DMS 273 treated with DMSO at 0.1 percent for 48 hours (cell line): ENCODE measurements at places on chromosomes 16 and 17.

DNA sequence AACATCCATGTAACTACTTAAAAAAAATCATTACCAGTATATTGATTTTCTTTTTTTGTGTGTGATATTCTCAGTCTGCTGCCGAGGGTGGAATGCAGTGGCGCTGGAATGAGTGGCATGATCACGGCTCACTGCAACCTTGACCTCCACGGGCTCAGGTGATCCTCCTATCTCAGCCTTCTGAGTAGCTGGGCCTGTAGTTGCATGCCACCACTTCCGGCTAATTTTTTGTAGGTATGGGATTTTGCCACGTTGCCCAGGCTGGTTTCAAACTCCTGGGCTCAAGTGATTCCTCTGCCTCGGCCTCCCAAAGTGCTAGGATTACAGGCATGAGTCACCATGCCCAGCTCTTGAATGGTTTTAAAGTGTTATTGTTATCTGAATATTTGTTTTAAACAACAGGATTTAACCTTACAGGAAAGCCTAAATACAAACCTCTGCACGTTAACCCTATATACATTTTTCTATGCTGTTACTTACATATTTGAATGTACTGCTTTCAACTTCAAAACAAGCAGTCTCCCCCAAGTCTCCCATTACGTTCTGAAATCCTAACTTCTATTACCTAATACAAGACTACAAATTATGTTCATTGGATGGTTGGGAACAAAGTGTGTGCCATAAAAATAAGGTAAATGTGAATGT is 61.7 kb downstream of the KPNA2 start:
- no peak for DNase-seq

DNA sequence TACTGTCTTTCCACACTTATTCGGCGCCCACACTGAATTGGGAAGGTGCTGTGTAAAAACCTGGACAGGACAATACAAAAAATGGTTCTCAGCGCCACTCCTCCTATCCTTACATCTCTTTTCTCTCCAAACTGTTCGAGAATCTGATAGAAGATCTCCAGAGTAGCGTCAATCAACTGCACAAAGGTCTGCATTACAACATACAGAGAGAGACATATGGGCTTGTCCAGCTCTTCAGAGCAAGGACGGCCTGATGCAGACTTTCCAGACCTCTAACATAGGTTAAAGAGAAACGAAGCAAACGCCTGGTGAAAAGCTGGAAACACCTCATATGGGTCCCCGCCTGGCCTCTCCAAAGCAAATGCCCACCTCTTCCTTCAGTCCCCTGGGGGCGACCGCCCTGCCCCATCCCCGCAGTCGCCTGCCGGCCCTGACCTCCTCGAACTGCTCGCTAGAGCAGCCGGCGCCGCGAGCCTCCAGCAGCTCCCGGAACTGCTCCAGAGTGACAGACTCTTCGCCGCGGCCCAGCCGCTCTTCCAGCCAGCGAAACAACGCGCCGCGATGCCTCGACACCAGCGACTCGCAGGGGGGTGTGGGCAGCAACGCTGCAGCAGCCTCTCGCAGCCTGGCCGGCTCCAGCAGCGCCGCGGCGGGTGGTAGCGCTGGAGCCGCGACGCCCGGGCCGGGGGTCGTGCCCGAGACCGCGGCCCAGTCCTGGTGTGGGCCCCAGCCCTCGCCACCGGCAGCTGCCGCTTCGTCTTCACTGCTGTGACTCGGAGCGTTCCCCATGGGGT is 526 bp downstream of the ZZEF1 start:
- DNase-seq = no peak

- DNase-seq = no peak
These were observed 23.1 kb downstream of the GPT2 start for GRCh38 chr16:46907061-46907774.

GRCh38 chr16:31344712-31345111 is 10.3 kb upstream of the ITGAX start:
- no peak for DNase-seq

DNA sequence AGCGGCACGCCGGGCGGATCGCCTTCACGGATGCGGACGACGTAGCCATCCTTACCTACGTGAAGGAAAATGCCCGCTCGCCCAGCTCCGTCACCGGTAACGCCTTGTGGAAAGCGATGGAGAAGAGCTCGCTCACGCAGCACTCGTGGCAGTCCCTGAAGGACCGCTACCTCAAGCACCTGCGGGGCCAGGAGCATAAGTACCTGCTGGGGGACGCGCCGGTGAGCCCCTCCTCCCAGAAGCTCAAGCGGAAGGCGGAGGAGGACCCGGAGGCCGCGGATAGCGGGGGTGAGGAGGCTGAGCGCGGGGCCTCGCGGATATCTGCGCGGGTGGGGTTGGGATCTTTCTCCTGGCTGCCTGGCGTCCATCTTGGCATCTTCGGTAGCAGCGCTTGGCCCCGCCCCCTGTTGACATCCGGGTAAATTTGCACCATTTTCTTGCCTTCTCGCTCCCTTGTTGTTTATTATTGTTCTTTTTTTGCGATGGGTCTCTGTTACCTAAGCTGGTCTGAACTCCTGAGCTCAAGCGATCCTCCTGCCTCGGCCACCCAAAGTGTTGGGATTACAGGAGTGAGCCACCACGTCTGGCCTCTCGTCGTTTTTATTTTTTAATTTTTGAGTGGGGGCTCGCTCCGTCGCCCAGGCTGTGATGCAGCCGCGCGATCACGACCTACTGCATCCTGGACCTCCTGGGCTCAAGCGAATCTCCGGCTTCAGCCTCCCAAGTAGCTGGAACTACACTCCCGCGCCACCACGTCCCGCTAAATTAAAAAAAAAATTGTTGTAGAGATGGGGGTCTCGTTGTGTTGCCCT is 898 bp downstream of the TERF2IP start:
- peak; percentile 59 for DNase-seq

DNA sequence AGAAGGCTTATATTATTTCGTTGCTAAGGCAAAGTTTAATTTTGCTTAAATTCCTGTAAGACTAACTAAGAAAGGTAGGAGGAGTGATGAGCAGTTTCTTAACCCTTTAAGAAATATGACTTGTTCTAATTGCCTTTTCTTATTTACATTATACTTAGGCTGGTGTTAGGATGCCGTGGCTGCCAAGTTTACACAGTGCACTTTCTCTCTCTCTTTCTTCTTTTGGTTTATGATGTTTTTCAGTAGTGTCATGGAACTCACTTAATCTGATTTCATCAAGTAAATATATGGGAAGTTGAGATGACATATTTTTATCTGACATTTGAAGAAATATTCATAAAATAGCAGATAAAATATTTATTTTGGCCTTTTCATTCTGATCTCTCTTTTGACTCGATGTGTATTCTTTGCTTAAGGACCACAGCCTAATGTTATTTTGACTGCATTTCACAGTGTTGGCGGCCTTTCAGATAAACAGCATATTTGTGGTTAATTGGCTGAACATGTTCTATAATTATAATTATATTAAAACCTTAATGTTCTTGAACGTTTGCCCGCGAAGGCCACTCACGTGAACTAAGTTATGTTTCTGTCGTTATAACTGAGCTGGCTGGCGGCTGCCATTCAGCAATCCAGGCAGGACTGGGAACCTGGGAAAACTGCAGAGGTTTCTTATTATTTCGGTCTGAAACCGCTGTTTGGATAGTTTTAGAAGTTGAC is 191.6 kb downstream of the WWOX start:
- no peak for DNase-seq

- DNase-seq = peak; percentile 60
These were observed 41.8 kb downstream of the TEKT5 start for GRCh38 chr16:10652730-10653590.

DNA sequence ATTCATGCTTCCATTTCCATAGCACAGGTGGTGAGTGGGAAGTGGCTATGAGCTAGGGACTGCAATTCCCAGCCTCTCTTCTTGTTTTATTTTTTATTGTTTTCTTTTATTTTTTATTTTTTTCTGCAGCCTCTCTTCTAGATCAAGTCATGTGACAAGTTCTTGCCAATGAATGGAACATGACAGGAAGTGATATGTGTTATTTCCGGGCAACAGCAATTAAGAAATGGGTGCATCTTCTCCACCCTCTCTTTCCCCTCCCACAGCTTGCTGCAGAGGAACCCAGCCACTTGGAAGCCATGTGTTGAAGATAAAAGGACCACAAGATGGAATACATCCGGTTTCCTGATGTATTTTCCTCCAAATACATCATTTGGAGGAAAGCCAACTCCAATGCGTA is 23.6 kb downstream of the IRX5 start:
- DNase-seq = no peak

- peak; percentile 28 for DNase-seq
These were observed at the start of gene MTMR4 for GRCh38 chr17:58513965-58514769. MTMR4 (minus strand) TSS chr17:58514638; CDS start chr17:58514407, 231 bp downstream.

DNA sequence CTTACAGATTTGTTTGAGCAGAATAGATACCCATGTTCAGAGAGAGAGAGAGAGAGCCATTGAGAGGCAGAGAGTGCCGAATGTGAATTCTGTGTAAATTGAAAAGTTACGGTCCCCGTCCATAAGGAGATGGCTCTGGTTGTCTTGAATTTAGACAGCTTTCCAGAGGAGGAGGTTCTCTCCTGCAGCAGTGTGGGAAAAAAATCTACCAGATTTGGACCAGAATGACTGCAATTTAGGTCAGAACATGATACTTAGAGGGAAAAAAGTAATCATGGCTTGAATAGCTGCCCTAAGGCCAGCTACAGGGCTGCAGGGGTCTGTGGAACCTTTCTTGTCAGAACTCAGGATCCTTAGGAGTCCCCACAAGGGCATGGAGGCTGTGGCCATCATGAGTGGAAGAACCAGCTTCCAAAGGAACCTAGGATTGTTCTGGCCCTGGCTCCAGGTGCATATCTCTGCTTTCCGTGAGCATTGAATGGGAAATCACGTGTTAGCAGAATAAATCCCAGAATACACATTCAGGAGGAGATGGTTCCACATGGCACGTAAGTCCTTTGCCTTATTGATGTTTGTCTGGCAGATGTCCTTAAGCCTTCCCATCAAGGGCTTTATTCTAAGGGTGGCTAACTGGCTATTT is 13.0 kb downstream of the PITPNC1 start:
- no peak for DNase-seq

GRCh38 chr17:73211745-73212144 is 18.9 kb downstream of the COG1 start:
- no peak for DNase-seq

GRCh38 chr17:19533718-19534561 is at the start of gene SLC47A1:
SLC47A1 (plus strand) TSS chr17:19533854; CDS start chr17:19533940, 86 bp downstream.
- no peak for DNase-seq

DNA sequence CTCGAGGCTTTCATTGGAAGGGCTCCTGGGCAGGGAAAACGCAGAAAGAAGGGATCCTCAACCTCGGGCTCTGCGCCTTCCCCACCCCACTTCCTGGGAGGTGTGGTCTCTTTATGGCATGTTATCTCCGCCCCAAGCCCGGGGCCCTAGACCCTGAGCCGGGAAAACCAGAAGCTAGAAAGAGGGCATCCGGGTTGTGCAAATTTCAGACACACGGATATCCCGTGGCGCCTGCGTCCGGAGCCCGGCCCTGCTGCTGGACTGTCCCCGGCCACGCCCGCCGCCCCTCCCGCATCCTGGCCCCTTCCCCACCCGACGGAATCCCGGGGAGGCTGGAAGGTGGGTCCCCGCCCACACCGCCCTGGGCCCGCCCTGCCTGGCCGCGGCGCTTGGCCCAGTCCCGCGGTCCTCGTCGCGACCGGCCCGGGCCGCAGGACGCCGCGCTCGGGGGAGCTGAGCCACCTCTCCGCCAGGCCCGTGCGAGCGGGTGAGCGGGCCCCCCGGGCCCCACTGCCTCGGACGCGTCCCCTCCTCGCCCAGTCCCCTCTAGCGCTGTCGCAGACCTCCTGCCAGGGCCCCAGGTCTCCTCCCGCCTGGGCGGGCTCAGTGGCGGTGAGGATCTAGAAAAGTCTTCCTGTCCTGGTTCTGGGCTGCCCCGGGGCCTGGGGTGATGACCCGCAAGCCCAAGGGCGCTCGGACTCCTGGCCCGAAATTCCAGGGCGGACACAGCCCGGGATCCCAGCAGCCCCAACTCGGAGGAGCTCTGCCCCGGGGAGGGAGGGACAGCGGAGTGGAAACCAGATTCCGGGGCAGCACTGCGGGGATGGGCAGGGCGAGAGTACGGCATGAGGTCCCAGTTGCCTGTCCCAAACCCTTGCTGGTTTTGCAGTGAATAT is at the start of gene SLC16A5:
TSS of gene SLC16A5 (plus strand) at position 397 of the 896 bp plus-strand sequence. CDS start 5,683 bp downstream, outside the sequence.
- no peak for DNase-seq

- DNase-seq = no peak
These were observed 40.2 kb upstream of the MAF start for GRCh38 chr16:79640513-79641360.

DNA sequence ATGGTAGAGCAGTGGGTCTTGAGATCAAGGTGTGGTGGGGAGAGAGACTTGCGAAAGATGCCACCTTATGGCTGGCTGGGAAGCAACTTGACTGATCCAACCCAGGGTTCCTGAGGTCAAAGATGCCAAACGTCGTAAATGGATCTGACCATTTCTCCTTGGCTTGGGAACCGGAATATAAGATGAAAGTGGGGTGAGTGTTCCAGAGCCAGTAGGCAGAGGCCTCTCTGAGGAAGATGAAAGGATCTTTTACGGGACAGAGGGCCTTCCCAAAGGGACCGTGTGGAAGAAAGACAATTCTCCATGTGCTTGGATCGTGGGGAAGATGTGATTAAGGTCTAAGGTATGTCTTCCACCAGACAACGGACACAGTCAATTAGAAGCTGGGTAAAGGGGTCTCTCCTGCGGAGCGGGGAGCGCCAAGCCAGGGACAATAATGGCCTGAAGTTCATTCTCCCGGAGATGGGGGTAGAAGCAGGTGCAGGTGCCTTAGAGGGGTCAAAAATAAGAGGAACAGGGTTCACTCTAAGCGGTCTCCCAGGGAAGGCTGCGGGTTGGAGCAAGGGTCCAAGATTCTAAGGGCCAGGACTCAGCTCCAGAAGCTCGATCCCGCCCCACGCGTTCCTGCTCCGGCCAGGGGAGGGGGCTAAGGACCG is 800 bp downstream of the FXR2 start:
- DNase-seq = no peak

- DNase-seq = no peak
These were observed 1.1 kb upstream of the LCMT1 start for GRCh38 chr16:25110387-25110947.

- DNase-seq = no peak
These were observed 151.7 kb downstream of the PRKCB start for GRCh38 chr16:23987443-23987842.

DNA sequence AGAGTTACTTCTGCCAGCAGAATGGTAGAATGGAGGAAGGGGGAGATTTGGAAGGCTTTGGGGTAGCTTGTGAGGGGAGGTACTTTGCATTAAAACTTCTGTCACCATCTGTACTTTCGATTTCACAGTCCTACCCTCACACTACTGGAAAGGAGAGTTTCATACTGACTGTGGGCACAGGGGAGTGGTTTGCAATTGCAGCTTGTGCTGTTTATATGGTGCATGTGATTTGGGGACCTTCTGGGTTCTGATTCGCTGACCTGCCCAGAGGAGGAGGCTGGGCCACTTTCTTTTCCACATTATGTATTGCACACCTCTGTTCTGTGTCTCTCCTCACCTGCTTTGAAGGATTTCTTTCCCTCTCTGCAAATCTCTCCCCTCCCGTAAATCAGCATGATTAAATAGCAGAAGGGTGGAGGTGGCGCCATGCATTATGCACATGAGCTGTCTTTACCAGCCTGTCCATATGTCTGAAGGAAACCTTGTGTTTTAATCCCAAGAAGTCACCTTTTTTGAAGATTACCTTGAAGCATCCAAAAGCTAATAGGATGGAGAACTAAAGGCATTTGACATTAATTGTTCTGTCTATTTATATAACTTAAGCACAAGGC is 90.9 kb downstream of the RBFOX1 start:
- DNase-seq = no peak

- no peak for DNase-seq
These were observed 93.5 kb downstream of the CRISPLD2 start for GRCh38 chr16:84913315-84913714.
